ENCODE measurements at places on chromosomes 7 and 10. TPM values are rescaled to one million over a fixed set of nuclear protein-coding genes. Genes with fewer than 3 reads are reported as not detected.

DNA sequence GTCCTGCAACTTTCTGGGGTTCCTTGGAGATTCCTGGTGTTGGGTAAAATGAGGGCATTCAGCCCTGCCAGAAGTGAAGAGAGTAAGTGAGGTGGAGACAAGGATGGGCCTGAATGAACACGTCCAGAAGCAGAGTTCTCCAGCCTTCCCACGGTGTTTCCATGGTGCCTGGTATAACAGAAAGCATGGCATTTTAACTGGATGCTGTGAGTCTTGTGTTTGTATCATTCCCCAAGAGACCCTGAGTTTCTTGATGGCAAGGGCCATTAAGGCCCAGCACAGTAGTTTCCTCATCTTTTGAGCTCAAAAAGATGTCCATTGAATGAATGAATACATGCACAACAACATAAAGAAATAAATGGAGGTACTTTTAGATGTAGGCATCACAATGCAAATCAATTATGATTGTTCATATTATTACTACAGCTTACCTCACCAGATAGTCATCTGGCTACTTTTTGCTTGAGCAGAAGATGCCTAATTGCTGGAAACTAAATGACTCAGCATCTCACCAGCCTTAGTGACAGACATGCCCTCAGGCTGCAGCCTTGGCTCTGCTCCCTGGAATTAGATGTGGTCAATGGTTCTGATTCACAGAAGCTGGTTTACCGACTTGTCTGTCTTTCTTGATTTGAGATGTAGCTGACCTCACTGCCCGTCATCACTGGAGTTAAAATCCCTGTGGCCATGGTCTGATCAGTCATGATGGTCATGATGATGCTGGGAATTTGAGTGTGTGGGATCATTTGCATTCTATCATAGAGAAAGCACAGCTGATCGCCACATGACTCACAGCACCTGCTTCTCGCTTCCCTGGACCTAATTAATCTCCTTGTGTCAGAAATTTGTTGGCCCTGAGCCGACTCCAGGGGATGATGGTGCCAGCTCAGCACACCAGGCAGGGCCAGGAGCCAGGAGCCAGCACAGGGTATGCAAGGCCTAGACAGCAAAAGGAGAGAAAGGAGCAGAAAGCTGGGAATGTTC, 83.9 kb downstream of the CXCL12 start:
- no peak overlapping the region for H3K4me3 ChIP-seq
- no peaks in the 10 kb centered on the region for H3K4me1 ChIP-seq
- H3K36me3 ChIP-seq: no peaks in the 10 kb centered on the region
- no peak for DNase-seq
- H3K27ac ChIP-seq: no peak overlapping the region
- H3K27me3 ChIP-seq: no peaks in the 10 kb centered on the region

Gene HERPUD2
- total RNA-seq: 33.3 TPM

- no peak for DNase-seq
- H3K36me3 ChIP-seq: no peaks in the 10 kb centered on the region
- peaks cover 4% of the 10 kb centered on the region for H3K4me1 ChIP-seq
- no peak overlapping the region for H3K27ac ChIP-seq
- H3K4me3 ChIP-seq: no peak overlapping the region
- no peaks in the 10 kb centered on the region for H3K27me3 ChIP-seq
These were observed 53.4 kb downstream of the COL17A1 start for GRCh38 chr10:104032144-104032775.

- H3K27ac ChIP-seq: no peak overlapping the region
- H3K27me3 ChIP-seq: no peaks in the 10 kb centered on the region
- no peaks in the 10 kb centered on the region for H3K36me3 ChIP-seq
- DNase-seq: no peak
- no peaks in the 10 kb centered on the region for H3K4me1 ChIP-seq
- no peak overlapping the region for H3K4me3 ChIP-seq
These were observed 121.9 kb downstream of the PLPP4 start for GRCh38 chr10:120578890-120579289.

All from ovary (tissue), 10 donors.